ENCODE measurements at places on chromosomes 2 and 18.

DNA sequence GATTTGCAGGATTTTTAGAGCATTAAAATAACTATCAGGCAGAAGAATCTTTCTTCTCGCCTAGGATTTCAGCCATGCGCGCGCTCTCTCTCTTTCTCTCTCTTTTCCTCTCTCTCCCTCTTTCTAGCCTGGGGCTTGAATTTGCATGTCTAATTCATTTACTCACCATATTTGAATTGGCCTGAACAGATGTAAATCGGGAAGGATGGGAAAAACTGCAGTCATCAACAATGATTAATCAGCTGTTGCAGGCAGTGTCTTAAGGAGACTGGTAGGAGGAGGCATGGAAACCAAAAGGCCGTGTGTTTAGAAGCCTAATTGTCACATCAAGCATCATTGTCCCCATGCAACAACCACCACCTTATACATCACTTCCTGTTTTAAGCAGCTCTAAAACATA is 137.0 kb downstream of the MEIS1 start:
- no peak for DNase-seq

DNA sequence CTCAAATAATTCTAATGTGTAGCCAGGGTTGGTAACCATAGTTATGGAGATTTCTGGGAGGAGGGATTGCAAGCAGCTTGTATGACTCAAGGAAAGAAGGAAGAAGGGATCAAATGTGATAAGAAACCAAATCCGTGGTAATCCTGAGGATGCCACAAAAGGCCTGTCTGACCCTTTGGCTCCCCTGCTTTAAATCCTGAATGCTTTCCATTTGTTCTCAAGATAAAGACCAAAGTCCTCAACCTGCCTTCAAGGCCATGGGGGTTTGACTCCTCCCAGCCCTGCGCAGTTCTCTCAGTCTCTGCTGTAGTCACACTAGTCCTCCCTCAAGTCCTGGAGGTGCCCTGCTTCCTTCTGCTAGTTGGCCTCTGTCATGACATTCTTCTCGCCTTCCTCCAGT is 74.0 kb downstream of the SUMO1 start:
- no peak for DNase-seq

DNA sequence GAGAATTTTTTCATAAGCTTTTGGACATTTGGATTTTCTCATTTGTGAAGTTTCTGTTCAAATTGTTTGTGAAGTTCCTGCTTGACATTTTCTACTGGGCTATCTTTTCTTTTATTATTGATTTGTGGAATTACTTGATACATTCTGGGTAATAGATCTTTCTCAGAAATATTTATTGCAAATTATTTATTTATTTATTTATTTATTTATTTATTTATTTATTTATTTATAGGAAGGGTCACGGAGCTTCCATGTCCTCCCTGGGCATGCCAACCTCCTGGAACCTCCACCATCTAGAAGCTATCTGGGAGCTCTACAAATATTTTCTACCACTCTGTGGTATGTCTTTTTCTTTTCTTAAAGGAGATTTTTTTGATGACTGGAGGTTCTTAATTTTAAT is 25.7 kb upstream of the SERPINB7 start:
- no peak for DNase-seq

DNA sequence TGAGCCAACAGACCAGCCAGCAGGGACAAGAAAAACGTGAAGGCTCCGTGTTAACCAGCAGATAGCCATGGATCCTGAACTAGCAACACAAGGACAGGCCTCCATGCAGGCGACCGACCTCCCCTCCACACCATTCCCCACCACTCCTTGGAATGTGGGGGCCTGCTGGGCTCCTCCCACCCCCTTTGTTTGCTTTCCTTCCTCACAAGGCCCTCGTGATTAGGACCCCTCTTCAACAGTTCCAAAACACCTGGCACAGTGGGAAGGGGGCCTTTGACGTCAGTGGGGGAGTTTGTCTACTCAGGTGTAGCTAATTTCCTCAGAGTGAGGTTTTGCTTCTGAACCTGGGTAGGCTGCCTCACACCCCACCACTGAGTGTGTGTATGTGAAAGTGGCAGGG is 37.8 kb downstream of the SLC14A2 start:
- DNase-seq: no peak

DNA sequence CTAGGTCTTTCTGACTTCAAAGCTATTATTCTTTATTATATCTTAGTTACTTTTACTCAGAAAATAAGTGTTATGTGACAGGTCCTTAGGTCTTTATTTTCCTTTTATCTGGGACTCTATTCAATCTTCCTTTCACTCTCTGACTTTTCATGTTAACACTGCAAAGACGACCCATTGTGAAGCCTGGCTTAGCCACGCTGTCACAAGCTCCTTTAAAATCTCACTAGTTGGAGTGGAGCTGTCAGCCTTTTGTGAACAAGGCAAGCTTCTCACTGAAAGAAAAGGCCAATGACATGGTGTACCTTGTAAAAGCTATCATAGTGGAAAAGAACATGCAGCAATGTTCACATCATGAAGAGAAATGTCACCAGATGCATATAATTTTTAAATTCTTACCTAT is 1130.7 kb upstream of the FAM98A start:
- no peak for DNase-seq

GRCh38 chr2:79713131-79713785 is 200.4 kb downstream of the CTNNA2 start:
- no peak for DNase-seq

DNA sequence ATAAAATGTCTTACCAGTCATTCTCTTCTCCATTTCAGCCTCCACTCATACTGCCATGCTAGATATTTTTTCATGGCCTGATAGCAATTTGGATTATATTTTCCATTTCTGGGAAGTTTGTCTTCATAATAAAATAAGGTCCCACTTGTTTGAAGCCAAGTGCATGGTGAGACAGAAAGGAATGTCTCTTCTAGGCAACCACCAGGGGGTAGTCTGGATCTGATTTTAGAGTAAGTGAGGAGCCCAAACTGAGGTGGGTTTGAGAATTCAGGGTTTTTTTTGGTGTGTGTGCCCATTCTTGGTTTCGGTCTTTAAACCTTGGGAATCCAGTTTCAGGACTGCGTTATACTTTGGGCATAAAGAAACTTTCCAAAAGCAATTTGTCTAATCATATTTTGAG is 315.5 kb downstream of the RPRM start:
- DNase-seq: no peak

- no peak for DNase-seq
Measured at GRCh38 chr2:19336781-19337180, 21.6 kb downstream of the OSR1 start.

DNA sequence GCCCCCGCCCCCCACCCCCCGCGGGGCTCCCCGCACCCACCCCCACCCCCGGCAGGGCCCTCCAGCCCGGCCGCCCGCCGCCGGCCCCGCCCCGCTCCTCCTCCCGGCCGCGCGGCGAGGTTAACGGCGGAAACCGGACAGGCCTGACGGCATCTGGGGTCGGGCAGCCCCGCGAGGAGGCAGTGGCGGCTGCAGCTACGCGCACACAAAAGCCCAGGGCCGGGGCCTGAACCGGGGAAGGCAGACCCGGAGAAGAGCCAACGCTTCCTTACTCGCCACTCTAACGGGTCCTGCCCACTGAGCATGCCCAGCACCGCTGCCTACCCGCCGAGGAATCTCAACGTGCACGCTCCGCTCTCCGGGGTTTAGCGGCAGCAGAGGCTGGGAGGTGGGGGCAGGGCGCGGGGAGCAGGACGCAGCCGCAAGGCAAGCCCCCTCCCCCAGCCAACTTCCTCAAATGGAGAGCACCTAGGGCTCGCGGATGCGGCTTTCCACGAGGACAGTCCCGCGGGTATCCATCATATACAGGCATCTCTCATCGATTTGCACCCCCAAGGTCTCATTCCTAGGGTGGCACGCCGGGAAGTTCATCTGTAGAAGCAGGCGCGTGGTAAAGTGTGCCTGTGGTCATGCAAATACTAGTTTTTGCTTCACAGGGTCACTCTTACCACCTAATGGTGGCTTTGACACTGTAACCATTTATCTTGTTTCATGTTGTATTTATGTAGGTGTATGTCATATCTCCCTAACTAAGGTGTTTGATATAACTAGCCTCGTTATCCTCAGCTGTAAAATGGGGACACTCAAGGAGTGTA is at the start of gene MEMO1:
TSS of gene MEMO1 (minus strand) at position 339 of the 815 bp plus-strand sequence. CDS start 761 bp downstream, outside the sequence.
- DNase-seq: peak; percentile 90

DNA sequence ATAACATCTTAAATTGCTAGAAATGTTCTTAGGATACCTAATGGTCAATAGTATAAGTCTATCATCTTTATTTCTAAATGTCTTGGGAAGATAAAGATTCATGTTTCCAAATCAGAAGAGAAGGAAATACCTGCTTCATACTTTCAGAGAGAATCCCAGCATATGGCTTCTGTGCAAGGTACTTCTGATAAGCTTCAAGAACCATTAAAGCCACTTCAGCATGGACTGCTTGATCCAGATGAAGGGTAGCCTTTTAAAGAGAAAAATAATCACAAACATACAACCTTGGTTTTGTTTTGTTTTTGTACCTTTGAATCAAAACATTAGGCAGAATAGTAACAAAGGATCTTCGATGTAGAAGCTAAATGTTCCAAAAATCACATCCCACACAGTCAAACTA is 44.0 kb downstream of the EPG5 start:
- no peak for DNase-seq
